Mesothelial cell of epicardium (in vitro differentiated cells): ENCODE measurements at places on chromosomes 5 and 9.

- DNase-seq, result no peak
Observed at GRCh38 chr5:3024554-3024953, 273.1 kb upstream of the IRX2 start.

DNA sequence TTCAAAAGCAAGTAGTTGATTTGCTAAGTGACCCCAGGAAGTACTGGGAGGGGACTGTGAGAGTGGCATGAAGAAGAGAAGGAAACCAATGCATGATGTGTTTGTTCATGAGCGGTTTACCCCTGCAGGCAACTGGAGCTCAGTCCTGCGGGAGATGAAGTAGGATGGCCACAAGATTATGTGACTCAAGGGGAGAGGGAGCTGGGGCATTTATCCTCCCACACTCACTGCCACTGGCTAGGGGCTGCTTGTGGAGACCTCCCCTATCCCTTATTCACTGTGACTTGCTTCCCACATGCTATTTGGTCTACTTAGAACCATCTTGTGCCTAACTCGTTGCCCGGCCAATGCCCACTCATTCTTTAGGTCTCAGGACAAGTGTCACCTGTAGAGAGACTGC, 60.6 kb upstream of the TRIO start:
- DNase-seq, result no peak

DNA sequence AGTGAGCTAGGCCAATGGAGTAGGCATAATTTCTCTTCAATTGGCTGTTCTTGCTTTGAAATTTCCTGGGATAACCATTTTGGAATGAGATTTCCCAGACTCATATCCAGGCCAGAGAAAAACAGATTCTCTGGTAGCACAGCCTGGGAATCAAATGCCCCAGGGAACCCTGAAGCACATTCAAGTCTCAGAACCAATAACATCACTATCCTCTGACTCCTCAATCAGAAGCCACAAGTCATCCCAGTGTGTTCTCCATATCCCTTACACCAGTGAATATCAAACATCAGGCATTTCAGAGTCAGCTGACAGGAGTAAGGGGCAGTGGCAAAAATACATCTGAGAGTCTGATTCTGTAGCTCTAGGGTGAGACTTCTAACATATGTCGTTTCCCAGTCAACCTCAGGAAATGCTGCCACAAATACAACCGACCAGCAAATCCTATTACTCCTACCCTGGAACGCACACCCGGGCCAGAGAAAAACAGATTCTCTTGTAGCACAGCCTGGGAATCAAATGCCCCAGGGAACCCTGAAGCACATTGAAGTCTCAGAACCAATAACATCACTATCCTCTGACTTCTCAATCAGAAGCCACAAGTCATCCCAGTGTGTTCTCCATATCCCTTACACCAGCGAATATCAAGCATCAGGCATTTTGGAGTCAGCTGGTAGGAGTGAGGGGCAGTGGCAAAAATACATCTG, 537.7 kb upstream of the NMUR2 start:
- no peak for DNase-seq

GRCh38 chr5:9197881-9198260, 348.0 kb downstream of the SEMA5A start:
- no peak for DNase-seq

DNA sequence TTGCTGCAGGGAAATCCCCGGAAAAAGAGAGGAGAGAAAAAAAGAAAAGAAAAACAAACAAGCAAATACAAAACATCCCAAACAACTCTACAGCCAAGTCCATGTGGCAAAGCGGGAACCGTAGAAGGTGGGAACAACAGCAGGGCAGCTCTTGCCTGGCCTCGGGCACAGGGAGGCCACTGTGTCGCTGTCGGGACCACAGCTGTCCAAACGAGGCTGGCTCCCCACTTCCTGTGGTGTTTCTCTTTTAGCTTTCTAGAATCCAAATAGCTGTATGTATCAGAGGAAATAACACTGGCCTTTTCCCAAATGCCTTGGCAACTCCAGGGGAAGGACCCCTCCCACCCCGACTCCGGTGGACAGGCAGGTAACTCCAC, 41.6 kb upstream of the EQTN start:
- DNase-seq, result no peak

GRCh38 chr9:35948451-35948850, 9.5 kb downstream of the OR2S2 start:
- no peak for DNase-seq

- DNase-seq, result no peak
Observed at GRCh38 chr5:61675015-61675692, 343.1 kb downstream of the ZSWIM6 start.

GRCh38 chr5:158819840-158820620, 279.7 kb downstream of the EBF1 start:
- no peak for DNase-seq

DNA sequence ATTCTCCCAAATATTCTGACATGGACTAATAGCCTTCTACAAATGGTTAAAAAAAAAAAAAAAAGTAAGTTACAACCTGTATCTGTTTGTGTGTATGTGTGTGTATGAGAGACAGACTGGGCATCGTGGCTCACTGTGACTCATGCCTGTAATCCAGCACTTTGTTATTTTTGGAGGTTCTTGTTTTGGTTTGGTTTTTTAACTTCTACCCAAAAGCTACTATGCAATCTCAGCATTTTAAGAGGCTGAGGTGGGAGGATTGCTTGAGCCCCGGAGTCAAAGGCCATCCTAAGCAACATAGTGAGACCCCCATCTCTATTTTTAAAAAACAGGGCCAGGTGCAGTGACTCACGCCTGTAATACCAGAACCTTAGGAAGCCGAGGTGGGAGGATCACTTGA, 17.6 kb upstream of the HAVCR1 start:
- no peak for DNase-seq

- DNase-seq, result no peak
Observed at GRCh38 chr5:71924980-71925379, 182.3 kb upstream of the MAP1B start.

DNA sequence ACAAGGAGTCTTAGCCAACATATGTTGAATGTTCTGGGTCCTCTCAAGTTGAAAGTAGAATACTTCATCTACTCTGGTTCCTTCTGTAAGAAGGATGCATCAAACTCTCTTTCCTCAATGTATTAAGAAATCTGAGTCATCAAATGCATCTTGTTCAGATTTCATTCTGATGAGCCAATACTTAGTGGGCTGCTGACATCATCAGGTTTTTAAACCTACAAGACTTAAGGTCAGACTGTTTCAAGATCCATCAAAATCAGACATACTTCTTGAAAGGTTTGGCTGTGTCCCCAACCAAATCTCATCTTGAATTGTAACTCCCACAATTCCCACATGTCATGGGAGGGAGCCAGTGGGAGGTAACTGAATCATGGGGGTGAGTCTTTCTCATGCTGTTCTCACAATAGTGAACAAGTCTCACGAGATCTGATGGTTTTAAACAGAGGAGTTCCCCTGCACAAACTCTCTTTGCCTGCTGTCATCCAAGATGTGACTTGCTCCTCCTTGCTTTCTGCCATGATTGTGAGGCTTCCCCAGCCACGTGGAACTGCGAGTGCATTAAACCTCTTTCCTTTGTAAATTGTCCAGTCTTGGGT, 168.8 kb downstream of the RAPGEF6 start:
- DNase-seq, result no peak

GRCh38 chr5:4563400-4563799, 576.7 kb upstream of the ADAMTS16 start:
- DNase-seq, result no peak

DNA sequence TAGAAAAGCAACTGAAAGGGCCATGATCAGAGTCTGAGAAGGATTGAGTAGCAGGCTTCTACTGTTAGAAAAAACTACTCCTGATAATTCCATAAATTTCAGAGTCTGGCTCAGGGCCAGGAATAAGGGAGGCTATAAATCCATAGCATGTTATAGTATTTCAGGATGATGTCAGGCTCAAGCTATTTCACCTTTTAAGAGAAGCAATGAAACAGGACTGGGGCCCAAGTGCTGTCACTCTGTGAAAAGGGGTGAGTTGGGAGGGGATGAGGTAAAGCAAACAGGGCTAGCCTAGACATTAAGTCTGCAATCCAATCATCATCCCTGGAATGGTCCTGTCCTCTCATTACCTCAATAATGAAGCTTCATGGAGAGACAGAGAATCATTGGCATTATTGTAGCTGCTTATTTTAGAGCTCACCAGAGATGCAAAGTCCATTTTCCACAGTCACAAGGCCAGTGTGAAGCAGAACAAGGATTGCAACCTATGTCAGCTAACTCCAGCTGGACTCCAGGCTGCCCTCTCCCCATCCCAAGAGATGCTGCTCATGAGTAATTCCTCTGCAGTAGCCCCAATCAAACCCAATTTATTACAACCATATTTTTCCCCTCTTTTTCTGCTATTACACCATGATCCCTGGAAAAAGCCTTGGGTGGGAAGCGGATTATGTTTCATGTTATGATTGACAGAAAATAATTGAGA, 56.0 kb downstream of the PAPPA start:
- DNase-seq, result no peak

- no peak for DNase-seq
Observed at GRCh38 chr5:107592515-107592914, 78.2 kb downstream of the EFNA5 start.

DNA sequence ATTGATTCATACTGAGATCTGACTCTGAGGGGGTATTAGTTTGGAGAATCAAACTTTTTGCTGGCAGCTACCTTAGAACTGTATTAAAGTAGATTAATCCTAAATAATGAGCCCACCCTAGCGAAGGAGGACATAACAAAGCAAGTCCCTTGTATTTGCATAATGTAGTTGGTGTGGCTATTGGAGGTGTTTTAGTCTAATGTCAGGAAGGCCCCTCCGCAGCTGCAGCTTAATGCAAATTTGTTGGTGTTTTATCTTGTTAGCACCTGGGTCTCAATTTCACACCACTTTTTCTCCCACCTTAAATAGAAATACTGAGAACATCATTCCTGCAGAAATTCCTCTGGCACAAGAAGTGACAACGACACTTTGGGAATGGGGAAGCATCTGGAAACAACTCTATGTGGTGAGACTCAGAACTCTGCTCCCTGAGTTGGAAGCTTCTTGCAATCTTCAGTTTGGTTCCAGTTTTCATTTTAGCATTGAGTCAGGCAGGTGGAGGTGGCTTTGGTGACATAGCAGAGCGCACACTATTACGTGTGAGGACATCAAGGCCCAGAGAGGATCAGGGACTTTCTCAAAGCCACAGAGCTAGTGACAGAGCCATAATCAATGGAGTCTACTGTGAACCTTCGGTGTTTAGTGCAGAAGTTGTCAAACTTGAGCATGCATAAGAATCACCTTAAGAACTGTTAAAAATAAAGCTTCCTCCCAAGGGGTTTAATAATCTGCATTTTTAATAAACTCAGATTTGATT, 33.9 kb downstream of the DOCK2 start:
- DNase-seq, result no peak

- no peak for DNase-seq
Observed at GRCh38 chr9:26974927-26975326, 18.7 kb downstream of the IFT74 start.

DNA sequence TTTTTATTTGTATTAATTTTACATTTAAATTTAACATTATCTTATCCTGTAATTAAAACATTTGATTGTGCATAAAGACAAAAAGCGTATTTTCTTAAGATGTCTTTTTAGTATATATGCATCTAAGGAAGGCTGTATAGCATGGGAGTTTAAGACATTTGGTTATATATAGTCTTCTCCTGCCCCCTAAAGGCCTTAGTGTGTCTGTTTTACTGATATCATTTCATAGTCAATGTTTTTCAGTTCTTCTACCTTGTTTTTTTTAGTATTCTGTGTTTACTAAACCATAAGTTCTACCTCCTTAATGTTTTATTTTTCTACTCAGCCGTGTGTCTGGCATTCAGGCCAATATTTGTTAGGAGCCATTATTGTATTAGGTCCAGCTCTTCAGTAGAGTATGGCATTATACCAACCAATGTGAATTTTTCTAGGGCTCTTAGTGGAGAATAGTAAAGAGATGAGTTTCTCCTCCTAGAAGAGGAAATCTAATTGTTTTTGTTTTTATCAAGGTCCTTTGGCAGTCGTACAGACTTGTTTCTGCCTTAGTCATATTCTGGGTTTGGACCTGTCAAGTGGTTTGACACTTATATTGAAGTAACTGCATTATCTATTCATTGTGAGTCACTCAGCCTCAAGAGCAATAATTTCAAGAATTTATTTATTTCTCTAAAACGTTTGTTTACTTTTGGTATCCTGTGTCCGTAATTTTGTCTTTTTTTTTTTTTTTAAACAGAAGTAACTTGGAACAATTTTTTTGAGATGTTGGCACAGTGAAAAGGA, 74.8 kb downstream of the SLF1 start:
- DNase-seq, result no peak

GRCh38 chr9:133558191-133559126, 24.0 kb downstream of the ADAMTSL2 start:
- no peak for DNase-seq

DNA sequence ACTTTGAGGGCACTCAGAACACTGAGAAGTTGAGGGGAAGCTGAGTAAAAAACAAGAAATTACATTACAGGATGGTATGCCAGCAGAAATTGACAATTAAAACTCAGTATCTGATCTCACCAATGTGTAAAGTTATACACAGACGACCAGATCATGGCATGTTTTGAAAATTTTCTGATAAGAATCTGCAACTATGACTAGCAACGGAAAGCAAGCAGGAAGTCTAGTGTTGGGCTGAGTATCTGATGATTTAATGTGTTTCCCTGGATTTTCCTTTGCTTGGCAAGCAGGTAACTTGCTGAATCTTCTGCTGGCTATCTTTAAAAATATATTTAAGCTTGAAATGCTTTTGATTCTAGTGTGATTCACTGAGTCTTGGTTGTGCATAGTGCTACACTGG, 5.2 kb upstream of the GCNT4 start:
- DNase-seq, result no peak

DNA sequence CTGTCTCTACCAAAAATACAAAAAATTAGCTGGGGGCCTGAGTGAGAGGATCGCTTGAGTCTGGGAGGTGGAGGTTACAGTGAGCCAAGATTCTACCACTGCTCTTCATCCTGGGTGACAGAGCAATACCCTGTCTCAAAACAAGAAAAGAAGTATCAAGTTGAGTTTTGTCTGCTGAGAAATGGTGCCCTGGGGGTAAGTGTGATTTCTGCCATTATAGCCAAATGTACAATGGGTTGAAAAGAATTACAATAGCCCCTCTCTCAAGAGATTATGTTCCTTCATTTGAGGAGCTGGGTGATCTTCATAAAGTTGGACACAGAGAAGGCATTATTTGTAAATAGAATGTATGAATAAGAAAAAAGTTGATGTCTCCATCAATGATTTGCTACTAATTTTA, 189.4 kb downstream of the GOLPH3 start:
- DNase-seq, result no peak

- DNase-seq, result no peak
Observed at GRCh38 chr5:1202026-1202797, 817 bp downstream of the SLC6A19 start.

DNA sequence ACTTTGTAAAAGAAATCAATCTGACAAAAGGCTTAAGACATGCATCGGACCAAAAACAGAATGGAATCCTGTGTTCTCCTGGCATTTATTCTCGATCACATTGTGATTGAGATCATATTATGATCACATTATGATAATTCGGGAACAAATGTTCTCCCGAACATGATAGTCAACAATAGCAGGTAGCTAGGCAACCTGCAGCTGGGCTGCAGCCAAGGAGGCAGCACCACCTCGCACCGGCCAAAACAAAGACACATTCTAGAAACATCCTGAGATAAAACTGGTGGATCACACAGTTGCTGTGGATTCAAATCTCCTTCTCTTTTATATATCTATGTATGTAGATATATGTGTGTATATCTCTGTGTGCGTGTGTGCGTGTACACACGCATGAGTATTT, 480.6 kb upstream of the CYLC2 start:
- no peak for DNase-seq
